ENCODE measurements at places on chromosomes 3 and 15.
A peak's percentile ranks its signal among the peaks of the same experiment; 100 is the strongest.

DNA sequence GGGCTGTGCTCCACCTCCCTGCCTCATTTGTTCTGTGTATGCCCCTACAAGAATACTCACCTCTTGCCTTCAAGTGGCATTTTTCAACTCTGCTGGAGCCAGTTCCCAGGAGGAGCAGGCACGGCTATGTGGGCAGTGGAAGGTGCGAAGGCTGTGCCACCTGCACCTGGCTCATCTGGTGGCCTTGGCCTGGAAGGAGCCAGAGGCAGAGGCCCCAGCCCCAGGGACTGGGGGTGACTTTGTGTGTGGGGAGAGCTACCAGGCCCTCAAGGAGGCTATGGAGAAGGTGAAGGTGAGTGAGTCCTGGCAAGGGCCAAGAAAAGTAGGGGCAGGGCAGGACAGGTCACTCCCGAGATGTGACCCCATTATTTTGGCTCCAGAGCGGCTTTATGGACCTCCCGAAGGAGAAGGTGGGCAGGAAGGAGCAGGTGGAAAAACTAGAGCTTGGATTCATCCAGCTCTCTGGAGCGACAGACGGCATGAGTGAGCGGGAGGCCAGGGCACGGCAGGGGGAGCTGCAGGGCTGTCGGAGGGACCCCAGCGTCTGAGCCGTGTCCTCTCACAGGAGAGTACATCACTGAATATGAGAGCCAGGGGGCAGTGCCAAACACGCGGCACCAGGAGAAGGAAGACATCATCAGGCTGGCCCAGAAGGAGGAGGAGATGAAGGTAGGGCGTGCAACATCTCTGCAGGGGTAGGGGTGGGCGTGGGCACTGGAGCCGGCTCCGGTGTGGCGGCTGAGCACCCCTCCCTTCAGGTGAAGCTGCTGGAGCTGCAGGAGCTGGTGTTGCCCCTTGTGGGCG is 57.3 kb upstream of the UBE2Q2 start:
- no peak for DNase-seq

DNA sequence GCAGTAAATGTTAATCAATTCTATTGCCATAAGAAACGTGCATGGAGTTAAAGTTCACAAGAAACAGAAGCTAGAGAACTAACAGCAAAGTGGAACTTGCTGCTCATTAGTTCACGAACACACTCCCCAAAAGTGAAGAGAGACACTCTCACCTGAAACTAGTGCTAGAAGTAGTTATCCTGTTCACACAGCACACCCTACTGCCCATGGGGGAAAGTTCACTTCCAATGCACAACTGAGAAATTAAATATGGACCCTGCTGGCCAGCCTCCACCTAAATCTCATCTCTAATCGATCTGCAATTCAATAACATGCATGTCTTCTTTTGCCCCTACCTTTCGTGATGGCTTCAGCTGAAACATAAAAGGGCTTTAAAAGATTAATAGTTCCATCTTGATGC is 39.4 kb upstream of the FRMD4B start:
- peak; percentile 3 for DNase-seq

DNA sequence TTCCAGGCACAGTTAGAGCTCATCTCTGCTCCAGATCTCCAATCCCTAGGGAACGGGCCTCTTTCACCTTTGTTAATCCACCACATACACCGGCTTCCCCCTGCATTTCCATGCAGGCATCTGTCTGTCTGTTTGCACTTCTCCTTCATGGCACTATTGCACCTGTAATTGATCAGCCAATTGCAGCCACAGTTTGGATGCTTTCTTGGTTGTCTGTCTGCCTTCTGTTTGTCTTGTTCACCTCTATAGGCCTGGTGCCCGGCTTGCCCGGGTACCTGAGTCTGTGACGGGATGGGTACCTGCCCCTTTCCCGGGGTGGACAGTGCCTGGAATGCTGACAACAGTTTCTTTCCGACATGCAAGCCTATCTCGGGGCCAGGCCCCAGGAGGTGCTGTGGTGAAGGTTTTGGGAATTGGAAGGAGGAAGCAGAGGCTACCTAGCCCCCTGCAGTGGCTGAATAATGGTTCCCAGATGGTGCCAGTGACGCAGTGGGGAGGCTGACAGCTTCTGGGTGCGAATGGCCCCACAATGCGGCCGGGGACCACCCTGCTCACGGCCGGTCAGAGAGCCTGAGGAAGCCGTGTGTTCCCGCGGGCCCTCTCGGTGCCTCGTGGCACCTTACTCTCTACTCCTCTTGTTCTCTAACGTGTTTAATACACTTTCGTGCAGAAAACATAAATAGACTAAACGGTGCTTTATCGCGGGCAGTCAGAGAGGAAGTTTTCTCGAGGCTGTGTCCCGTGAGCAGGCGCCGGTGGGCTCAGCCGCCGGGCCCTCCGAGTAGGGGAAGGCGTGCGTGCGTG is 31.3 kb upstream of the RAB6B start:
- DNase-seq, result peak; percentile 67

DNA sequence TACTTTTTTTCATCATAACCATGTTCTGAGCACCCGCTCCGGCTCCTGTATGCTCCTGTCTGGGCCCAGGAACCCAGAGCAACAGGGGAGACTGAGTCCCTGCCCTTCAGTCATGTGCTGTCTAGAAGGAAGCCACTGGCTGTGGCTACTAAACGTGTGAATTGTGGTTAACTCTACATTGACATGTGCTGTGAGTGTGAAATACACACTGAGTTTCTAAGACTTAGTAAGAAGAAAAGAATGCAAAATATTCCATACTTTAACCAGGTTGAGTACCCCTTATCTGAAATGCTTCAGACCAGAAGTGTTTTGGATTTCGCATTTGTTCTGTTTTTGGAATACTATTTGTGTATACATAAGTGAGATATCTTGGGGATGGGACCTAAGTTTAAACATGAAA is 42.8 kb upstream of the CGNL1 start:
- no peak for DNase-seq

GRCh38 chr15:33670567-33670966 is 297.7 kb upstream of the CHRM5 start:
- DNase-seq, result no peak
